ENCODE measurements at places on chromosomes 1 and 21. TPM values are rescaled to one million over a fixed set of nuclear protein-coding genes. Genes with fewer than 3 reads are reported as not detected.
A peak's percentile ranks its signal among the peaks of the same experiment; 100 is the strongest.

The NIBAN1 gene
- polyA plus RNA-seq: 3.5 TPM

GRCh38 chr1:202692959-202693555, 17.2 kb downstream of the SYT2 start:
- peak; percentile 57 for DNase-seq

DNA sequence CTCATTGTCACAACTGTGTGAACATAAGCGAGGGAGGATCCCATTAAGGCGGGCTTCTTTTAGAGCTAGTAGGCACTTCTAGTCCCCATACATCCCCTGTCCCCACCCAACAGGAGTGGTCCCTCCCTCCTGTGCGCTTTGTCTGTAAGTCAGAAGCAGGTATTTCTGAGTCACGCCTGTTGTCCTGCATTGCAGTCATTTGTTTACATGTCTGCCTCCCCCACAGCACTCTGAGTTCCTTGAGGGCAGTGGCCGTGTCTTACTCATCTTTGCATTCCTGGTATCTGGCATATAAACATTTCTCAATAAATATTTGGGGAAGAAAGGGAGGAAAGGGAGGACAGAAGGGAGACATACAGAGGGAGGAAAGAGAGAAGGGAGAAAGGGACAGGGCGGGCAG, 40.3 kb downstream of the PLEKHA6 start:
- no peak for DNase-seq

DNA sequence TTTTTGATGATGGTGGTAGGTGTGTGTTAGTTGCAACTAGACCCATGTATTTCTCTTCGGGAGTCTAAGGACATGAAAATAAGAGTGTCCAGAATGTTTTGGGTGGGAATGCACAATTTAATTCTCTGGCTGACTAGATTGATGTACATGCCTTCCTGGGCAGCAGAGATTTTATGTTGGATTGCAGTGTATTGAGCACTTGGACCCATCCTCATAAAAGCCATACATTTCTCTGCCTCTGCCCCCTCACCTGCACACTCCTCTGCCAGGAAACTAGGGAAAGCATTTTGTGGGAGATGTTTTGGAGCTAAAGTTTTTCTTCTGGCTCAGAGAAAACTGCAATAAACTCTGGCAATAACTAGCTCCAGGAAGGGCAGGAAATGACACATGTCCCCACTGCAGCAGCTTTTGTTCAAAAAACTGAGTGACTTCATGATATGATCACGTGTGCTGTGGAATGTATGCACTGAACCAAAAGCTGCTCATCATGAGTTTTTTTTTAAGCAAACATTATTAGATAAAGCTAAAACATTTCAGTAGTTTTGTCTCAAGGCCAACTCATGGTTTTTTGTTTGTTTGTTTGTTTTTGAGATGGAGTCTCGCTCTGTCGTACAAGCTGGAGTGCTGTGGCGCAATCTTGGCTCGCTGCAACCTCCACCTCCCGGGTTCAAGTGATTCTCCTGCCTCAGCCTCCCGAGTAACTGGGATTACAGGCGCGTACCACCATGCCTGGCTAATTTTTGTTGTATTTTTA, 17.6 kb downstream of the RIT1 start:
- no peak for DNase-seq

- no peak for DNase-seq
These were observed 93.3 kb upstream of the VAMP3 start for GRCh38 chr1:7677815-7678214.

GRCh38 chr1:102074874-102075273, 78.1 kb upstream of the OLFM3 start:
- no peak for DNase-seq

GRCh38 chr21:29416268-29416667, 117.5 kb downstream of the BACH1 start:
- no peak for DNase-seq

All from left renal cortex interstitium (tissue), 4 donors.